Stimulated activated CD4-positive, alpha-beta T cell treated with anti-CD3 and anti-CD28 coated beads, Interleukin-15, amount 100 ng/mL, for 1 hour (primary cell): ENCODE measurements at places on chromosomes 16 and 17.

DNA sequence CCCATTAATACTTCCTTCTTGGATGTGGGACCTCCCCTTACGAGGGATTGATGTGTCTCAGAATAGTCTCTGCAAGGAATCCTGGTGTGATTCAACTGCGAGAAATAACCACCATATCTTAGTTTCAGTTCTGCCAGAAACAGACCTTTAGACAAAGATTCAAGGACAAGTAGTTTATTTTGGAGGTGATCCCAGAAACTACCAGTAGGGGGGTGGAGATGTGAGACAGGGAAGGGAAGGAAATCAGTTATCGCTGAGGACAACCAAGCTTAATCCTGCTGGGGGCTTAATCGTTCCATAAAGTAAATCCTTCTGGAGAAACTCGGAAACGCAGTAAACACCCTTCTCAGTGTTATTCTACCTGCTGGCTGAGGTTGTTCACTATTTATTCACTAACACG, 5.0 kb upstream of the SDR42E1 start:
- no peak for DNase-seq

GRCh38 chr17:81514739-81515529, 2.3 kb upstream of the ACTG1 start:
- DNase-seq: no peak

DNA sequence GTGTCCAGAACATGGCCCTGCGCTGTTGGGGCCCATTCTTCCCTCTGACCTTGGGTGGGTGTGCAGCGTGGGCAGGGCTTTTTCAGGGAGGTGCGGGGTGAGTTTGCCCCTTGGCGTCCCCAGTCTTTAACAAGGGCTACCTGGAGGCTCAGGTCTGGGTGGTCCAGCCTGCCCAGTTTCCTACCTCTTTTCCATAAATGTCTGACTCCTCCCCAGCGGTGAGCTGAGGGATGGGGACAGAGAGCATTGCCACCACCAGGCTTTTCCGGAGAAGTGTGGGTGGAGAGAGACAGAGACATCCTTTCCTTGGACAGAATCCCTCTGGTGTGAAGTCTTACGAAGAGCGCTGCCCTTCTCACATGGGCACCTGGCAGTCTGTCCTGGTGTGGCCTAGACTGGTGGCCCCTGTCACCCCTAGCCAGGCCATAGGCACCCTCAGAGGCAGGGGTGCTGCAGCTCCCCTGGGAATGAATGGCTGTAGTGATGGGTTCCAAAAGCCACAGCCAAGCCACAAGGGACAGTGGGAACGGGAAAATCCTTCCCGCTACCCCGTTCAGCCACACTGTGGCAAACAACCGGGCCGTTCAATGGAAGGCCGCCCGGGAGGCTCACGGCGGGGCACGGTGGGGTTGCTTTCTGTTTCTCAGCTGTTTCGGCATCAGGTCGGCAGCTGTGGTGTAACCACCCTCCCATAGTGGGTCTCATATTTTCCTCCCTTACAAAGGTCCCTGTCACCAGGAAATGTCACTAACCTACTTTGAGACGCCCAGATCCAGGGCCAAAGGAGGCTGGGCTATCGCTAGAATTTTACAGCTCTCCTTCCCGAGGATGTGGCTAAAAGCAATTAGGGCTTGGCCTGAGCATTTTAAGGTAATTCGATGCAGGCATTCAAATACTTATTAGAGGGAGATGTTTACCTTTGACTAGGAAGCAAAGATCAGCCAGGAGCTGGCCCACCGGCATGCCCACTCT, 61.9 kb upstream of the GSE1 start:
- DNase-seq: no peak

DNA sequence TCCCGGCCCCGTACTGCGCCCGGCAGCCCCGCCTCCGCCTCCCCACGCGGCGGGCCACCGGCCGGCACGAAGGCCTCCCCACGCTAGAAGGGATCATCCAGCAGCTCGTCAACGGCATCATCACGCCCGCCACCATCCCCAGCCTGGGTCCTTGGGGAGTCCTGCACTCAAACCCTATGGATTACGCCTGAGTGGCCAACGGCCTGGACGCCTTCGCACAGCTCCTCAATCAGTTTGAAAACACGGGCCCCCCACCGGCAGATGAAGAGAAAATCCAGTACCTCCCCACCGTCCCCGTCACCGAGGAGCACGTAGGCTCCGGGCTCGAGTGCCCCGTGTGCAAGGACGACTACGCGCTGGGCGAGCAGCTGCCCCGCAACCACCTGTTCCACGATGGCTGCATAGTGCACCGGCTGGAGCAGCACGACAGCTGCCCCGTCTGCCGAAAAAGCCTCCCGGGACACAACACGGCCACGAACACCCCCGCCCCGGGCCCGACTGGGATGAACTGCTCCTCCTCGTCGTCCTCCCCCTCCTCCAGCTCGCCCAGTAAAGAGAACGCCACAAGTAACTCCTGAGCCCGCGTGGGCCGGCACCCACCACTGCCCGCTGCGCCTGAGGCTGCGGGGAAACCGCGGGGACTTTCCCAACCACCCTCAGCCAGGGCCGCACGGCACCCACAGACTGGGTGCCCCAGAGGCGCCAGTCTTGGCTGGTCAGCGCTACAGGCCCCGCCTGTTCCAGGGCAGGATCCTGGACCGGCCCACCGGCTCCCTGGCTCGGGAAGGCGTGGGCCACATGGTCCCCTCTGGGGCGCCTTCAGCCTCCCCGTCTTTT, 39.0 kb upstream of the AKAP1 start:
- no peak for DNase-seq

DNA sequence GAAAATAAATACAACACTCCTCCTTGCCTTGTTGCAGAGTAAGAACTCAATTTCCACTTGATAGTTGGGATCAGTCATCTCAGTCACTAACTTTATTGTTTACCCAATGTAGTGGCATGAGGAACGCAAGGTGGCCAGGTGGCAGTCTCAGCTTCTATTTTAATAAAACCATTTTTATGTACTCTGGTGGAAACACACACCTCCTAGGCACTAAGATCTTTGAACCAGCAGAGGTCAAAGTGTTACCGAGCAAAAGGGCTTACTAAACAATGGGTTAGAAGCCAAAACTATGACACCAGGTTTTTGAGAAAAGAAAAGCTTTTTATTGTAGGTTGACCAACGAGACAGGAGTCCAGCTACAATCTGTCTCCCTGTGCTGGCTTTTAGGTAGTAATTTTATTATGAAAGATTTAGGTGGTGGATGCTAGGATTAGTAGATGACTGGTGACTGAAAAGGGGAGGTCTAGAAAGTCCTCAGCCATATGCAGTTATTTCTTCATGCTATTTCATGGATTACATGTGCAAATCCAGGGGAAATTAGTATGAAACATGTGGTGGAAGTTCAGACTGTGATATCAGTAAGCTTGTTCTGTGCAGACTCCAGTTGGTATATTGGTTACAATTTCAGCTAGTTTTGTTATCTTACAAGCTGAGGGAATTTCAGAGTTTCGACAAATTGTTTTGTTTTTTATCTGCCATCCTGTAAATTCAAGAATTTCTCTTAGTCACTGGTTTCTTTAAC, 122.3 kb downstream of the PCTP start:
- DNase-seq: no peak

GRCh38 chr17:81097943-81098308, 63.0 kb downstream of the BAIAP2 start:
- DNase-seq: no peak

- no peak for DNase-seq
These were observed 25.7 kb downstream of the CHD9 start for GRCh38 chr16:53080345-53081031.

GRCh38 chr17:63349478-63350000, 96.6 kb downstream of the CYB561 start:
- no peak for DNase-seq

- DNase-seq: no peak
These were observed 877.4 kb upstream of the GOT2 start for GRCh38 chr16:59611556-59611955.

GRCh38 chr17:64219571-64219970, 43.5 kb downstream of the TEX2 start:
- no peak for DNase-seq

GRCh38 chr17:60128171-60128859, 21.5 kb upstream of the CA4 start:
- no peak for DNase-seq

DNA sequence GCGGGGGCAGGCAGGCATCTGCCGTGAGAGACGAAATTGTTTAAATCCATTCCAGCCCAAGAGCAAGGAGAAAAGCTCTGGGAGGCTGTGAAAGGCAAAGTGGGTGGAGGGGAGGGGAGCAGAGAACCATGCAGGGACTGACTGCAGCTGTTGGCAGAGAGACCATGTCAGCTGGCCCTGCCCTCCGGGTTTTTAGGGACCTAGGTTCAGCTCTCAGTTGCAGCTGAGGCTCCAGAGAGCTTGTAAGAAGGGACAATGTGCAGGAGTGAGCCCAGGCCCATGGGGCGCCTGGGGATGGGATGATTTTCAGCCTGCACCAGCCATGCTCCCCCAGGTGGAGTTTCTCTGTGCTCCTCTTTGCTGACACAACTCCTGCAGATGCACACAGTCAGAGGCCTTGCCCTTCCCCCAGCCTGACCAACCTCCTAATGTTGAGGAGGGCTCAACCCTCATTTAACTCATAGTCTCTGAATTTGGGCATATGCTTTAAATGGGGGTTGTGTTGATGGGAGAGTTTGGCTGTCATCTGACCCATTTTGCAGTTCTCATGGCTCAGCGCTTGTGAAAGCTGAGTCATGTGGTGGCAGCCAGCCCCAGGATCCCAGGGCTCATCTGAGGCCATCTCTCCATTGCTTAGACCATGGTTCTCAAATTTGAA, 70.9 kb downstream of the PLXDC1 start:
- DNase-seq: no peak

- DNase-seq: no peak
These were observed 108.5 kb downstream of the NLK start for GRCh38 chr17:28151001-28151400.

- no peak for DNase-seq
These were observed 4.2 kb downstream of the ATP2A3 start for GRCh38 chr17:3959921-3960601.

GRCh38 chr17:7406235-7406825, 1.3 kb upstream of the NLGN2 start:
- no peak for DNase-seq

DNA sequence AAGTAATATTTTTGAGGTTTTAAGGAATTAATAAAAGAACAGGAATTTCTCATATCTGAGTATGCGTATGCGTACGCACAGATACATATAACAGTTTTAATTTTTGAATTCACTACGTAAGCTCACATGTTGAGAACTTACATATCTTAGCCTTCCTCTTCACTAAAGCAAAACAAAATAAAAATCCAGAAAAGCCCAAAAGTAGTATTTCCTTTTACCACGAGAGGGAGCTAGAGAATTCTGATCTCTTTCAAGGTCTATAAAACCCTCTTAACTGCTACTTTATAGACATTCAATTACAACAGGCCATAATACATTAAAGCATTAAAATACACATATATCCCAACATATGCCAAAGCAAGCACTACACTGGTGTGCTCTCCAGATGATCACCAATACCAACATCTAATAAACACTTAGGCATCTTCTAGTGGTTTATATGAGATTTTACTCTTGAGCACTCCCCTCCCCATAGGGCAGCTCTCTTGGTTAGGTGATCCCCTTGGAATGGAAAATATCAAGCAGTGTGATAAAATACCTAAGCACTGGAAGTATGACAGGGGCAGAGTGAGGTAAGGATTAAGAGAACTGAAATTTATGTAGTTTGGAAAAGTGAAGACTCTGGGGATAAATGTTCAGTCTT, 94.0 kb downstream of the SKAP1 start:
- no peak for DNase-seq

DNA sequence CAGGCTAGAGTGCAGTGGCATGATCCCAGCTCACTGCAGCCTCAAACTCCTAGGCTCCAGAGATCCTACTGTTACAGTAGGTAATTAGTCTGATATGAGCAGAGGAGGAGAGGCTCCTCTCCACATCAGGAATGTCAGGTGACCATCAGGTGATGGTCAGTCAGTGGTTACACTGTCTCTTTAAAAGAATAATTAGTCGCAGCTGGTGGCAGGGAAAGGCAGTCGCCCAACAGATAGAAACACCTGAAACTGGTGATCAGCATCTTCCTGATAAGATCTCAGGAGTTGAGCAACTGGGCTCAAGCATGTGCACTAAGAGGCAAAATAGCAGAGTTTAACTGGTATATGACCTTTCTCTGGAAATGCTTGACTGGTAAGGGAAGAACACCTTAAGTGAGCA, 21.5 kb upstream of the ABCA5 start:
- no peak for DNase-seq

GRCh38 chr17:75011401-75012095, 922 bp upstream of the MRPL58 start:
- DNase-seq: no peak

DNA sequence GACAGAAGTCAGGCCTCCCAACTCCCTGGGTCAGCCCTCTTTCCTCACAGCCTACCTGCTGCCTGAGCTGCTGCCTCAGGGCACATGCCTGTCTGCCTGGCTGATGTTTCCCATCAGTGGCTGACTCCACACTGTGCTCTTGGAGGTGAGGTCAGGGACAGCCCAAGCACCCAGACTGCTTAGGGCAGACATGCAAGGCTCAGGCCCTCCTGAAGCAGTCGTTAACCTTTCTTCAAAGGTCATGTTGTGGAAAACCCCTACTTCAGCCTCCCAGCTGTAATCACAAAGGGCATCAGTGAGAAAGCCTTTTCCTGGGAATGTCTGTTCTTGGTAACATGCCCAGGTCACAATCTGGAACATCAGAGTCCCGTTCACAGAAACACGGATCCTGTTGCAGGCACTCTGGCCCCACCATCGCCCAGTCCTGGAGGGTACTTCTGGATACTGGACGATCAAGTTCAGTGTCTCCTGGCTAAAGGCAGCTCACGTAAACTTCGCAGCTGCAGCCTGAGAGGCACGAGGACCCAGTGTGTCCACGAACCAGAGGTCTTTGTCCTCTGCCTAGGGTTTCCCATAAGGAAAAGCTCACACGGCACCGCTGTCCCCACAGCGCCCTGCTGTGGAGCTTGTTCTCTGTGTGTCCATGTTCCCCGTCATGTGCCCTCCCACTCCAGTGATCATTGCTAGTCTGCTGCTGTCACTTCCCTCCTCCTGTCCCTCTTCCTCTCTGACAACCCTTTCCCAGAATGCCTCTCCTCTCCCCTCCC, 54.9 kb downstream of the GNAO1 start:
- DNase-seq: no peak

DNA sequence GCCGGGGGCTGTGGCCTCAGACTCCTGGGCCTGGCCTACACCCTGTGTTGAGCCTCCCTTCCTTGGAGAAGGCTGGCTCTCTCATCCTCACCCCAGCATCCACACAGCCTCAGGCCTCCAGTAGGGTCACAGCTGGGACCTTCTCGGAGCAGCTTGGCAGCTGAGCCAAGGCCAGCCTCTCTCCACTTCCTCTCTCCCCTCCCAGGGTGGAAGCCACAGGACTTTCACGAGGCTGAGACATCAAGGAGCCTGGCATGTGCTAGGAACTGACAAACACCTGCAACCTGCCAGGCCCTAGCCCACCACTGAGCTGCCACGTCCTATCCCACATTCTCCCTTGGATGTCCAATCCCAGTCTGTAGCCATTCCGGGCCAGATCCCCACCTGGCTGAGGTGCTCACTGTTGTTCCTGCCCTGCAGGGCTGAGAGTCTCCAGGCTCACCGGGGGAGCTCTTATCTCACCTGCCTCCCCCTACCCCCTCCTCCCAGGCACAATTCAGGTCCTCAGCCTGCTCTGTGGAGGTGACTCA, 3.1 kb downstream of the MMP15 start:
- no peak for DNase-seq

- no peak for DNase-seq
These were observed 13.6 kb downstream of the LGALS9 start for GRCh38 chr17:27644586-27644985.

GRCh38 chr16:79658301-79659033, 57.9 kb upstream of the MAF start:
- DNase-seq: no peak
